ENCODE measurements at places on chromosomes 6 and 20.

DNA sequence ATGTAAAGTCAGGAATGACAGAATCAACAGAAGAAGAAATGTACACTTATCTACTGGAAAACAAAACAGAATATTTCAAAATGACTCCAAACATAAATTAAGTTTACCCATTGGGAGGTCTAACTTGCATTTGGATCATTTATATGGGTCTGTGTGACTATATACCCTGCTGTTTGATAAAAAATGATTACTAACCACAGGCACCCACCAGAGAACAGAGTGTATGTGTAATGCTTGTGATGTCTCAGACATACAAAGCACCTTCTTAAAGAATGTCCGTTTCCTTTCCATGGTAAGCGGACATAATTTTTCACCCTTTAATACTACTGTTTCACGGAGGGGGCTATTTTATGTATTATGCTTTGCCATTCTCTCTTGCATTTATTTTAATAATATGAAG lies 19.2 kb downstream of the SIM1 start:
- no peak for DNase-seq

DNA sequence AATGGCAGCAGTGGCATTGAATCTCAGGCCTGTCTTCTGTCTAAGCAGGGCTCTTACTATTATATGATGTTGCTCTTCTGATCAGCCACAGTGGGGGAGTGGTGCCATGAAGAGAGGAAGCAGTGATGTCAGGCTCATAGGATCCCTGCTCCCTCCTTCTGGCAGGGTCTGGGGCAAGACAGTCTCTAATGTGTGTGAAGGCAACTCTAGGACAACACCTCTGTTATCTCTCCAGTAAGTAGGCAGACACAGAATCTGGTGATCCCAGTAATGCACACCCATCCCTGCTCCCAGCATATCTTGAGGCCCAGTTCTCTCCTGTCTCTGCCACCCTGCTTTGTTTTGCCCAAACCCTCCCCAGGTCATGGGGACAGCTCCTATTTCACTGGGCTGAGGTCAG lies 8.8 kb downstream of the C20orf202 start:
- DNase-seq = no peak

DNA sequence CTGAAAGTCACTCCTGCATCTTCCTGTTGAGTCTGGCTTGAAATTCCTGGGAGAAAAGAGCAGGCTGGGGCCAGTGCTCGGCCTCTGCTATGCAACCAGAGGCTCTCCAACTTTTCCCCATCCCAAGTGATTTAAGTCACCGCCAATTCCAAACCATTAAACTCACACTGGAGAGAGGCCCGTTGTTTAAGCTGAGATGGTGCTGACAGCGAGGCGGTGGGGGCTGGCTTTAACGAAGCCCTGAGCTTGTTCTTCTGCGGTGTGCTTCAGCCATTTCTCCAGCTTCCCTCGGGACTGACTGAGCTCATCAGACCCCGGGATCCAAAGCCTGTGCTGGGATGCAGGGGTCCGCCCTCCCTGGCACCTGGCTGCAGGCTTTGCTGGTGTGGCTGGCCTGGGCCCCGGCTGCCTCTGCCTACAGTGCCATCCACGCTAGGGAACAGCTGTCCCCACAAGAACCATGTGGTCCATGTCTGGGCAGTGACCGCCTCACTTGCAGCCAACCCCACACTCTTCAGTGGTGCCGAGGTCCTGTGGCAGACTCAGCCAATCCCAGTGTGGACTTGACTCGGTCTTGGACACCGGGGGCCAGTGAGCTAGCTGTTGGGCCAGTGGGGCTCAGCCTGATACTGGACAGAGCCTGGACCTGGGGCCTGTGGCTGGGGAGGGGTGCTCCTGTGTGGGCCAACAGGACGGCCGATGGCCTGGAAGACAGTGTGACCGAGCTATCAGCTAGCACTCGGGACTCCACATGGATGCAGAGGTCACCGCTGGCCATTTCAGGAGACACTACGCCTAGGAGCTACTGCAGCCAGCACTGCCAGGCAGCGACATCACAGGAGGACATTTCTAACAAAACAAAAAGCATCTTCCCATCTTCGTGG lies 21.2 kb downstream of the RAMACL start:
- no peak for DNase-seq

DNA sequence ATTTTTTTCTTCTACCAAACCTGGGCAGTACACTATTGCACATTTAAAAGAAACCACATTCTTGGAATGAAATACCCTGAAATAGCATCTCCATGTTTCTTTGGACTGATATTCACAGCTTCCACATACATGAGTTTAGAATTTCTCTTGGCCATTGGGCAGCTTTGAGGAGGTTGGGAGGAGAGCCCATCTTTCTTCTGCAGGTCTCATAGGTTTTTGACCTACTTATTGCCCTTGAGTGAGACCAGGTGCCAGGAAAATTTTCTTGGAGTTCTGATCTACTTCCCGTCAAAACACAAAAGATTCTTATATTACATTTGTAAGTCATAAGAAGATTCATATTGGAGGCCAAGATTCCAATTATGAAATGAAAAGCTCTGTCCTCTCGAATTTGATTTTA lies 212.0 kb downstream of the IBTK start:
- no peak for DNase-seq

GRCh38 chr20:35636095-35636494 lies 20.5 kb downstream of the SPAG4 start:
- no peak for DNase-seq

DNA sequence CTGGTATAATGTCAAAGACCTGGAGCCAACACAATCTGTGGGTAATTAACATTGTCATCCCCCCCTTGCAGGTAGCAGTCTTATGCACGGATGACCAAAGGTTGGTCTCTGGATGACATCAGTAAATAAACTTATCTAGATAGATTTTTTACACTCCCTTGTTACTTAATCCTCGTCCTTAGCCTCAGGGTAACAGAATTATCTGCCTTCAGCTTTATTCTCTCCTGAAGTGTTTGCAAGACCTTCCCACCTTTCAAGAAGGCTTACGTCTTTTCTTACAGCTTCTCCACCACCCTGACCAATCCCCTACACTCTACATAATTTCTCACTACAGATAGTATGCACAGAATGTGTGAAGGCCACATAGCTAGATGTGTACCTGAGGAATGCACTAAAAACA lies 434.8 kb upstream of the HTR1E start:
- no peak for DNase-seq

- no peak for DNase-seq
Measured at GRCh38 chr6:39268721-39269120, 39.4 kb upstream of the KCNK5 start.

GRCh38 chr6:39029156-39030011 lies 19.2 kb upstream of the GLP1R start:
- DNase-seq = peak; percentile 3

DNA sequence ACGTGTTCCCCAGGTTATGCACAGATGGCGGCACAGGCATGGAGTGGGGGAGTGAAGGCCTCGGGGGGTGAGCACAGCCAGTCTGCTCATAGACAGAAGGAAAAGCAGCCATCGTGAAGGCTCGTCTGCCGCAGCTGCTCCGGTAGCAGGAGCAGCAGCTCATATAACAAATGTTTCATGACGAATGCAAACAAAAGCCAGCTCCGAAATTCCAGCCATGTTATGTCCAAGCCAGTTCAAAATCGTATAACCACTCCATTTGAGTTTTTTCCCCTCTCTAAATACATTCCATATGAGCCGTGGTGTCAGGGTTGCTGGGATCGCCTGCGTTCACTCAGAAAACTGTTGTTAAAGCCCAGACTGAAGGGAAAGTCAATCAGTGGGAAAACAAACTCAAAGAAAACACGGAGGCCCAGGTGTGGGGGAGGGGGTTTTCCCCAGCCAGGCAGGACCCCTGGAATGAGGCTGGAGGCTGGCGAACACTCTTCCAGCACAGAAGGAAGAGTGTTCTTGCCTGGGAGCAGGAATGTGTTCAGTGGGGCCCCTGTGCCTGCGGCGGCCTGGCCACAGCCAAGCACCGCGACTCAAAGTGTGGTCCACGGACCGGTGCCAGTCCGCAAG lies 280.4 kb upstream of the TAB2 start:
- DNase-seq = peak; percentile 40

- peak; percentile 30 for DNase-seq
Measured at GRCh38 chr6:75751443-75751842, 2.4 kb downstream of the MYO6 start.

DNA sequence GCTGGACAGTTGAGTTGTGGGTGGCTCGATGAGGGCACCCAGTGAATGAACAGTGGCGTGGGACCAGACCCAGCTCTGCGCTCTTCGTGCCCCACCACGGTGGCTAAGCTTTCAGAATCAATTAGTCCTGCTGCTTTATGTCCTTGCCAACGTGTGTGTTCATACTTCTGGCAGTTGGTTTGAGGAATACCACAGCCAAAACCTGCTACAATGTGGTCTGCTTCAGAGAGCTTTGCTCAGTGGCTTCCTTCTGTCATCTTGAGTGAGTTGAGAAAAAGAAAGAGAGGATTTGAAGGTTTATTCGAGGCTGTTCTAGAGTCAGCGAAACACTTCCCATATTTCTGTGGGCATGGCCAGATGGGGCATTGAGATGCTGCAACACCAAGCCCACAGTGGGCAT lies 39.5 kb upstream of the SLC22A2 start:
- no peak for DNase-seq

DNA sequence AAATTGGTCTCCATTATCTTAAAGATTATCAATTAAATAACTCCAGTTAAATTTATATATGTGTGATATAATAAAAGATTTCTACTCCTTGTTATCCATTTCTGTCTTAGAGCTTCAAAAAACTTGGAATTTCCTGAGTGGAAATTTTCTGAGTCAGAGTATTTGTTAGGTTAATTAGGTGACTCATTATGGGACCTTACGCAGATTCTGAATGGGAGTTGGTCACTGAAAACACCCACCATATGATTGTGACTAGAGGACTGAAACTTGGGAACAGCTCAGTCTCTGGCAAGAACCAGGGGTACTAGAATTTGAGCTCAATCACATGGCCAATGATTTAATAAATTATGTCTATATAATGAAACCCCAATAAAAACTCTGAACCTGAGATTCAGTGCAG lies 125.4 kb upstream of the HMGCLL1 start:
- DNase-seq = no peak

GRCh38 chr6:65595540-65595939 lies 111.5 kb downstream of the EYS start:
- no peak for DNase-seq

- DNase-seq = peak; percentile 54
Measured at GRCh38 chr20:6685181-6685582, 82.3 kb upstream of the BMP2 start.

GRCh38 chr6:111185954-111186353 lies 98.7 kb downstream of the SLC16A10 start:
- no peak for DNase-seq

DNA sequence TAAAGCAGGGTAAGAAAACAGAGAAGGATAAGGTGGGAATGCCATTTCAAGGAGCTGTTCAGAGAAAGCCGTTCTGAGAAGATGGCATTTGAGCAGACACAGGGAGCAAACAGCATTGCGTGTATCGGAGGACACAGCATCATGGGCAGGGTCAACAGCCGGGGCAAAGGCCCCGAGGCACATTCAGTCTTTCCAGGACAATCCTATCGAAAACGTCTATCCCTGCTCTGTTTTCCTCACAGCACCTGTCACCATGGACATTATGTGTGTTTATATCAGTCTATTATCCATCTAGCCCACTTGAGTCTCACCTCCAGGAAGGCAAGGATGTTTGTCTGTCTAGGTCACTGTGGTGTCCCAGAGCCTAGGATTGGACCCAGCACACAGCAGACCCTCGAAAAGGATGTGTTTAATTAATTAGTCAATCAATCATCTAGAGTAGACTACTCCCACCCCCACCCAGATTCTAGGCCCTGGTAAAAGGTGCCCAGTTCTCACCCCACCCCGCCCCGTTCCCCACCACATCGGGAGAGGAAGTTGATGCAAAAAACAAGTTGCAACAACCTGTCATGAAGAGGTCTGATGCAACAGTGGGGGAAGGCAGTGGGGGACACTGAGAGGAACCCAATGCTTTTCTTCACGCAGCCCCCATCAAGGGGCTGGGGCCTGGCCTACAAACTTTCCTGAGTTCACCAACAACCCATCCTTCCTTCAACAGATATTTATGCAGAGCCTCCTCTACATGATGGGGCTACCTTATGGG lies 66.6 kb downstream of the PREX1 start:
- no peak for DNase-seq

DNA sequence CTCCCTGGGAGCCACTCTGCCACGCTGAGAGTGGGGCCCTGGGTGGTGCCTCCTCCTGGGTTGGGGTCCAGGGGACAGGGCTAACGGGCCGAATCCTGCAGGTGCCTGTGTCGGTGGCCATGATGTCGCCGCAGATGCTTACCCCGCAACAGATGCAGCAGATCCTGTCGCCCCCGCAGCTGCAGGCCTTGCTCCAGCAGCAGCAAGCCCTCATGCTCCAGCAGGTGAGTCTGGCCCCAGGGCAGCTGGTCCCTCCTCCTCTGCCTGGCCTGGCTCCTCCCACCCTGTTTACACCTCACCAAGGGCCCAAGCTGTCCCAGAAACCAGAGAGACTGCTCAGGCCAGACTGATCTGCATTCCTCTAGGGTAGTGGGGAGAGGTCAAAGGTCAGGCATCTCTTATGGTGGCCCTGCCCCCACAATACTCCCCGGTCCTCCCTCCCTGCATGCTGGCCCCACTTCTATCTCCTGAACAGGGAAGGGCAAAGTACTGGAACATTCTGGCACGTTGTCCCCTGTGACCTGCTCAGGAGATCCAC lies 38.6 kb downstream of the FOXP4 start:
- no peak for DNase-seq

DNA sequence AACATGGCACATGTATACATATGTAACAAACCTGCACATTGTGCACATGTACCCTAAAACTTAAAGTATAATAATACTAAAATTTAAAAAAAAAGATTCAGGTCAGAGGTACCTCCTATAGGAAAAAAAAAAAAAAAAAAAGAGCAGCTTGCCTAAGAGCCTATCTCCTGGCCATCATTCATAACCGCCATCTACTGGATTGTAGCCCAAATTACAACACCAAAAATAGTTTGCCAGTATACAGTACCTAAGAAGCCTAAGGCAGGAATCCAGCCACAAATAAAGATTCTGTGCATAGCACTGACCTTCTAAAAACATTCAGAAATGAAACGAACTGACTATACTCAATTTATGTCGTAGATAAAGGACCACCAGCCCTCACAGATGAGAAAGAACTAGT lies 438.4 kb upstream of the ADGRB3 start:
- peak; percentile 28 for DNase-seq

DNA sequence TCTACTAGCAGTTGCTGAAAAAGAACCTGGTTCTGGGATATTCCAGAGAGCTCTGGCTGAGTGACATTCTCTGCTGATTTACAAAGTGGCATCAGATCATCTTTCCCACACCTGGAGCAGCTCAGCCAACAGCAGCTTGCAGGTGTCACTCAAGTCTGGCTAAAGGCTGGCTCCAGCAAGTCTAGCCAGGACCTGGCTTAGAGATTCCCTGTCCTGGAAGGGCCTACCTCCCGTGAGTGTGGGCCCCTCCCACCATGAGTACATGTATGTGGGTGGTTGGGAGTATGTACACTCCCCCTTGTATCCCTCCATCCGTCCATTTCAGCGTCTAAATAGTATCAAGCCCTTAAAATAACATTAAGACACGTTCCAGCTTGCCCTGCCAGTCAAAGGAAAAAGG lies 539.3 kb upstream of the ID4 start:
- DNase-seq = no peak

- DNase-seq = no peak
Measured at GRCh38 chr6:13281686-13282085, 46.7 kb downstream of the TBC1D7 start.
